ENCODE measurements at places on chromosomes 12 and 14. TPM values are rescaled to one million over a fixed set of nuclear protein-coding genes. Genes with fewer than 3 reads are reported as not detected.

The SPIC gene
- not detected for total RNA-seq

The STXBP6 gene
- 10.7 TPM for total RNA-seq

DNA sequence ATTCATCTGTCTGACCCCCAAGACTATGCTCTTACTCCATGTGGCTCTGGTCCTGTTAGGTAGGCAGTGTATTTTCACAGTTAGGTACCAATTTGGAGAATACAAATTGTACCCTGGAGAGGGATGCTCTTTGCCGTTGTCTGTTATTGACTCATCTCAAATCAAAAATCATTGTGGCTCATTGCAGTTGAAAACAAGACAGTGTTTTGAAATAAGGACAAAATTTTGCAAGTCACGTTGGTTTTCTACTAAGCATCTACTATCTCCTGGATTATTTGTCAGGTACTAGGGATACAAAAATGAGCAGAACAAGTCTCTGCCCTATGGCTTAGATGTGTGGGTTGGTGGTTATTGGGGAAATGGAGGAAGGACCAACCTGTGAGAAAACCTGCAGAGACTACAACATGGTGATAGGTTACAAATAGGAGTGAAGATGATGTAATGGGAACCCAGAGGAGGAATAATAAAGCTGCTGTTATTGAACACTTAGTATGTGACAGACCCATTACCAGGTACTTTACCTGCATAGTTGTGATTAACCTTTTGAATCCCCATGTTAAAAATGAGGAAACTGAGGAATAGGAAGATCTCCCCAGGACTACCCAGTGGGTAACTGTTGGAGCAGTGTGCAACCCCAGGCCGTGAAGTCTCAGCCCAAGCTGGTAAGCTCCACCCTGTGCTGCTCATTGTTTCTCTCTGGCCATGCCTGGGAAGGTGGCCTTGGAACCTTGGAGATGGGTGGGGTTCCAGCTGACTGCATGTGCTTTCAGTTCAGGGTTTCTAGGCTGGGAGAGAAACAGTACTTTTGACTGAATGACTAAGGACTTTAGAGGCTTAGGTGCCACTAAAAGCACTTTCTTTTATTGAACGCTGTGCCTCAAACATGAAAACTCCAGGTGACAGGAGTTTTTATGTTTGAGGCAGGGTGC, 72.9 kb upstream of the SRSF5 start:
- H3K27ac ChIP-seq, result peak overlapping the region; percentile 75
- H3K27me3 ChIP-seq, result no peaks in the 10 kb centered on the region
- H3K4me3 ChIP-seq, result no peak overlapping the region
- H3K36me3 ChIP-seq, result no peaks in the 10 kb centered on the region

DNA sequence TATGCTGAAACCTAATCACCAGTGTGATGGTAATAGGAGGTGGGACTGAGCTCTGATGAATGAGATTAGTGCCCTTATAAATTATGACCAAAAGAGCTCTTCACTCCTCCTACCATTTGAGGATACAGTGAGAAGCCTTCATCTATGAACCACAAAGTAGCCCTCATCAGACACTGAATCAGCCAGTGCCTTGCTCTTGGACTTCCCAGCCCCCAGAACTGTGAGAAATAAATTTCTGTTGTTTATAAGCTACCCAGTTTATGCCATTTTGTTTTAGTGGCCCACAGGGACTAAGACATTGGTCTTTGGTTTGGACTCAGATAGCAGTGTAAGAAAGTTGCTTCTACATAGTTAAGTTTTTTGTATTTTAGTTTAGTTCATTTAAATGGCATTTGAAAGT, 32.9 kb downstream of the ABHD12B start:
- H3K27me3 ChIP-seq, result no peaks in the 10 kb centered on the region
- no peaks in the 10 kb centered on the region for H3K4me1 ChIP-seq
- no peak for DNase-seq

GRCh38 chr12:114038962-114039361, 72.8 kb upstream of the RBM19 start:
- H3K36me3 ChIP-seq, result no peaks in the 10 kb centered on the region
- no peak overlapping the region for H3K27ac ChIP-seq
- DNase-seq, result no peak

DNA sequence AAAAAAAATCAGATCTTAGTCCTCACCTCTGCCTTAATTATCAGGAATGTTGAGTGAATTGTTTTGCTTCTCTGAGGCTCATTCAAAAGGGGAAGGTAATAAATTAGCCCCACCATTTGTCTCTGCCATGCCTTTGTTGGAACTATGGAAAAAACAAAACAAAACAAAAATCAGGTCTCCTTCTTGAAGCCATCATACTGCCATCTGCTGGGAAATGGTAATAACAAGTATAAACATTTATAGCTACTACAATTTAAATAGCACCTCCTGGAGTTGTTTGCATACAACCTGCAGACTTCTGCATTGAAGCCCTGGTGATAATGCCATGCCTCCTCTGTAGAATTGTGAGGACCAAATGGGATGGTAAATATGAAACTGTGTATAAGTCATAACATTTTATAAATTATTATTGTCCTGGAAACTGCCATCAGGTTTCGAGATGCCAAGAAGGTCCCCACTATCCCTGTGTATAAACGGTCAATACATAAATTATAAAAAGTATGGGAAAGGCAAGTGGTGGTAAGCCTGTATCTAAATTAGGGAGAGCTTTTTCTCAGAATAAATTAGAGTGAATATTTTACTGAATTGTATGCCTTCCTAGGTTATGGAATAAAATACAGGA, 87.2 kb upstream of the FGD4 start:
- H3K36me3 ChIP-seq, result no peaks in the 10 kb centered on the region
- H3K4me3 ChIP-seq, result no peak overlapping the region
- no peak overlapping the region for H3K27ac ChIP-seq
- DNase-seq, result no peak
- no peaks in the 10 kb centered on the region for H3K27me3 ChIP-seq
- no peaks in the 10 kb centered on the region for H3K4me1 ChIP-seq

GRCh38 chr14:95559203-95559602, 24.4 kb downstream of the GLRX5 start:
- DNase-seq, result no peak
- H3K36me3 ChIP-seq, result no peaks in the 10 kb centered on the region
- no peak overlapping the region for H3K4me3 ChIP-seq
- no peaks in the 10 kb centered on the region for H3K27me3 ChIP-seq

DNA sequence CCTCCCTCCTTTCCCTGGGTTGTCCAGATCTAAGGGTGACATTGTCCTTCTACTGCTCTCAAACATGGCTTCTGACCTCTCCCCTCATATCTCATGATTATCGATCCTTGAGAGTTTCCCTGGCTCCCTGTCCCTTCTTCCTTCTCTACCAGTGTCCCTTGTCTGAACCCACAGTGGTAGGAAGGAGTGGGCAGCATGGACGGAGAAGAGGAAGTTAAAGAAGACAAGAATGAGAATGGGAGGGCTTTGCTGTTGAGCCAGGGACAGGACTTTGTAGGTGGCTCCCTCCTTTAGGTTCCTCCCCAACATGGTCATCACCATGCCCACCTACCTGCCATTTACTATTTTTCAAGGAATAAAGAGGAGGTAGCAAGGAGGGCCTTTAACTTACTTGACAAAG, 166.7 kb downstream of the TMEM117 start:
- H3K4me3 ChIP-seq, result no peak overlapping the region
- no peaks in the 10 kb centered on the region for H3K36me3 ChIP-seq
- H3K27ac ChIP-seq, result no peak overlapping the region
- no peaks in the 10 kb centered on the region for H3K27me3 ChIP-seq
- H3K4me1 ChIP-seq, result no peaks in the 10 kb centered on the region
- no peak for DNase-seq

- H3K4me3 ChIP-seq, result no peak overlapping the region
- no peaks in the 10 kb centered on the region for H3K36me3 ChIP-seq
- DNase-seq, result no peak
- no peaks in the 10 kb centered on the region for H3K27me3 ChIP-seq
Observed at GRCh38 chr12:28939427-28939826, 209.7 kb upstream of the FAR2 start.

- no peaks in the 10 kb centered on the region for H3K27me3 ChIP-seq
- no peaks in the 10 kb centered on the region for H3K36me3 ChIP-seq
- H3K4me3 ChIP-seq, result no peak overlapping the region
- H3K4me1 ChIP-seq, result no peaks in the 10 kb centered on the region
- H3K27ac ChIP-seq, result no peak overlapping the region
- DNase-seq, result no peak
Observed at GRCh38 chr12:26345471-26346003, 150.2 kb downstream of the SSPN start.

GRCh38 chr14:58479975-58480374, 52.5 kb downstream of the KIAA0586 start:
- no peaks in the 10 kb centered on the region for H3K36me3 ChIP-seq
- H3K4me3 ChIP-seq, result no peak overlapping the region
- H3K4me1 ChIP-seq, result no peaks in the 10 kb centered on the region
- no peak overlapping the region for H3K27ac ChIP-seq

- no peaks in the 10 kb centered on the region for H3K36me3 ChIP-seq
- DNase-seq, result no peak
- H3K4me1 ChIP-seq, result no peaks in the 10 kb centered on the region
- no peaks in the 10 kb centered on the region for H3K27me3 ChIP-seq
- H3K27ac ChIP-seq, result no peak overlapping the region
- H3K4me3 ChIP-seq, result no peak overlapping the region
Observed at GRCh38 chr14:99430491-99430890, 50.2 kb downstream of the SETD3 start.

DNA sequence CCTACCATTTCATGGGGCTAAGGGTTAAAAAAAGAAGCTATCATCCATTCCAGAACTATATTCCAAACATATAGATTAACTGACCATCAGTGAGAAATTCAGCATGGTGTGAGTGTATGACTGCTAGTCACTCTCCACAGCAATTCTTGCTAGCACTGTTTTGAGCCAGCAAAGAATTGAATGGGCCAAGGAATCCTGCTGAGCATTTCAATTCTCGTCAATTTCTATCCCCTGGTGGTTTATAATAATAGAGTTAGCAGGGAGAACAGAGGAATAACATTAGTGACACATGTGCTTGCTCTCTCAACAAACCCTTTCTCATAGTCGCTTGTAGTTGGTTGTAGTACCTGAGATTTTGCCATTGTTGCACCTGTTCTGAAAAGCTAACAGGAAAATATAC, 7.2 kb downstream of the MBIP start:
- no peak overlapping the region for H3K4me3 ChIP-seq
- no peak overlapping the region for H3K27ac ChIP-seq
- no peaks in the 10 kb centered on the region for H3K4me1 ChIP-seq
- no peaks in the 10 kb centered on the region for H3K36me3 ChIP-seq
- DNase-seq, result no peak

- no peak for DNase-seq
- no peak overlapping the region for H3K27ac ChIP-seq
- H3K4me3 ChIP-seq, result no peak overlapping the region
- no peaks in the 10 kb centered on the region for H3K27me3 ChIP-seq
- peaks cover 9% of the 10 kb centered on the region for H3K4me1 ChIP-seq
Observed at GRCh38 chr12:132415327-132416120, 74.4 kb upstream of the FBRSL1 start.

Measured in Peyer's patch (tissue), 4 donors.